Fibroblast of skin of right quadriceps (primary cell): ENCODE measurements at places on chromosomes 5 and 9.

GRCh38 chr5:135008556-135008955 lies 25.5 kb downstream of the PITX1 start:
- no peak for DNase-seq

DNA sequence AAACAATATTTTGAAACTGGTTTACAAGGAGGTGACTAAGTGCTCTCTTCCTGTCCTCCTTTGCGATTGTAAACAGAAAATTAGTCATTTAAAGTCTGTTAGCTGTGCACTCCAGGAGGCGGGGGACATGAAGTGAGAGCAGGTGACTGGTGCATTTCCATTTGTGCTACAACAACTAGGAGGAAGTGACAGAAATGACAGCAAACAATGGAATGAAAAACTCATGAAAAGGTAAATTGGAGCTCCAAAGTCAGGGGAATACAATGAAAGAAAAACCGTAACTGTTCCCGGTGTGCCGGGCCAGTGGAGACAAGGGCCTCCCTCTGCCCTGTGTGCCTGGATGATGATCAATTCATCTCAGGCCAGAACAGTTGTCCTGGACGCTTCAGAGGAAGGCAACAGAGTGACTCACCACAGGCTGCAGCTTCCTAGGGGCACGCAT lies 439.9 kb downstream of the GADD45G start:
- DNase-seq = peak; percentile 28

DNA sequence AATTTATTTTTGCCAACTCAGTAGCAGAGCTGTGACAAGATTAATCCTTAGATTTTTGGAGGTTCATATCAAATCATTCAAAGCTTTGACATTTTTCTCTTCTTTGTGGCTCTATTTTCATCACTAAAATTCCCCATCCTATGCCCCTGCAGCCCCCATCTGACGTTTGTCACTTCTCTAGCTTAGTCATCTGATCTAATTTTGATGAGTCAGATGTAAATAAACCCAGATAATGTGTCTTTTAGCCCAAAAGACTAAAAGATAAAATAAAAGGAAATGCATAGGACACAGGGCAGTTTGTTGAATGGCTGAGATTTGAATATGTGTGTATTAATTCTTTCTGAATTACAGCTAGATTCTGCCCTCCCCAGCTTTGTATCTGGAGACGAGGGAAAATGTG lies 897 bp upstream of the HSPB3 start:
- DNase-seq = peak; percentile 22

DNA sequence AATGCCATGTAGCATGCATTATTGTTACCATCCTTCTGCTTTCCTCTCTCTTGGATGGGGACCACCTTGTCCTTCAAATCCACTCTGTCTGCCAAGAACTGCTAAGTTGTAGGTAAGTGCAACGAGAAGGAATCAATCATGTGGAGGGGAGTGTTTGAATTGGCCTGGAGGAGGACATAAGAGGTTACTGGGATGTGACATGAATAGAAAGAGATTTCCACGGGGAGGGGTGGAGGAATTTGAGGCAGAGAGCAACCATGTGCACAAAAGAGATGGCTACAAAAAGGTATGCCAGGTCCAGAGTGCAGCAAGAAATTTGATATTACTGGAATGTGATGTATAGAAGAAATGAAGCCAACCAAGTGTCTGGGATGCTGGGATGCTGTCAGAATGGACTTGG lies 648.9 kb upstream of the KLF4 start:
- no peak for DNase-seq

DNA sequence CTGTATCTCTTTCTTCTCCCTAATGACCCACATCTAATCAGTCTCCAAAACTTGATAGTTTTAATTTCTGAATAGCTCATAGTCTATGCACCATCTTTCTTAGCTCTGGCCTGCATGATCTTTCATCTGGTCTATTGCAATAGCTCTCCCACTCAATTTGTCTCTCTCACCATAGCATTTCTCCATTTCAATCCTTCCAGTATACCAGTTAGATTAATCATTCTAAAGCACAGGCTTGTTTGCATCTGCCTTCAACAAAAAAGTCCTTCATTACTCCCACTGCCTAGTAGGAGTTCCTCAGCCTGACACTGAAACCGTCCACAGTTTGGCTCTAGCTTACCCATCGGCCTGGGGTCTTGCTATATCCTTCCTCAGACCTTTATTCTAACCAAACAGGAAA lies 344.9 kb downstream of the ENC1 start:
- DNase-seq = no peak

DNA sequence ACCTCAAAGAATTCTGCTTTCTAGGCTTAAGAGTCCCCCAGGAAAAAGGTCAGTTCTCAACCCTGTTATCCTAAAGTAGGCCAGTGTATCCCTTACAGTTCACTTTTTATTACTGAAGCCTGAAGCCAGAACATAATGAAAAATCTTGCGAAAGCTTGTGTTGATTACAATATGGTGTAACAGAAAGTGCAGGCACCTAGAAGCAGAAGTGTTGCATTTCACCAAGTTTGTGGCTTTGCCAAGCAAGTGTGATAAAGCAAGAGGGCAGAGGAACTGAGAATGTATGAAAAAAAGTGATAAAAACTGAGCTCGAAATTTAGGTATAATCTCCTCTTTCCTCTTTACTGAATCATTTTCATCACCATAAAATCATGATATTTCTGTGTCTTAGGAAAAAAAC lies 26.2 kb downstream of the AGTPBP1 start:
- DNase-seq = no peak

GRCh38 chr5:77560677-77561263 lies 68.7 kb upstream of the WDR41 start:
- peak; percentile 37 for DNase-seq

GRCh38 chr9:81682797-81683196 lies 6.5 kb downstream of the TLE1 start:
- DNase-seq = no peak

DNA sequence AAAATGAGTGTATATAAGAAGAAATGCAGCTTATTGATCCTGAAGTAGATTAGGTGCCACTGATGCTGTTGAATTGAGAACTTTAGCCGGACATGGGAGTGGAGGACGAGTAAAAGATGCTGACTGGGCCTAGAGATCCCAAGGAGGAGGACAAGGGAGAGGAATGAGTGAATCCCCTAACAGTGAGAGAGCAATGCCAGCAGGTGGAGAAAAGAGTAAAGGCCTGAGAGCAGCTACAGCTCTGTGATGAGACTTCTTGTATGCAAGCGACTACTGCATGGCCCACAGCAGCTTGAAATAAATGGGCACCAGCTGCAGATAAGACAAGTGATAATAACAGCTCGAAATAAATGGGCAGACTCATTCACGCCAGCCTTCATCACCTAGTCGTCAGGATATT lies 44.5 kb upstream of the JMY start:
- no peak for DNase-seq

DNA sequence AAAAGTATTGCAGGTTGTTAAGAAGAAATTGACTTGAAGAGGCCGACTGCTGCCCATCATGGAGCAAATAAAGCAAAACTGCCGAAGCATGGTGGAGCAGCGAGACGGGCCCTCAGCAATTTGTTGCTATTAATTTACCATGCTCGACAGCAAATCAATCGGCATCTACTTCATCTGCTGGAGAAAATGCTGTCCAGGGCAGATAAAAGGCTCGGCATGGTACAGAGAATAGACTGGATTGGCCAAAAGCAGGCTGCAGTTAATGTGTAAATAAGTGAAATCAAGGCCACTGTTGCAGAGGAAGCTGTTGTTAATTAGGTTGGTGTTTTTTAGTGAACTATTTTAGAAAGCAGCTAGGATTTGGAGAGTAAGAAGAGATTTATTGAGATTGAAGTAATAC lies 8.3 kb downstream of the TLE4 start:
- no peak for DNase-seq

DNA sequence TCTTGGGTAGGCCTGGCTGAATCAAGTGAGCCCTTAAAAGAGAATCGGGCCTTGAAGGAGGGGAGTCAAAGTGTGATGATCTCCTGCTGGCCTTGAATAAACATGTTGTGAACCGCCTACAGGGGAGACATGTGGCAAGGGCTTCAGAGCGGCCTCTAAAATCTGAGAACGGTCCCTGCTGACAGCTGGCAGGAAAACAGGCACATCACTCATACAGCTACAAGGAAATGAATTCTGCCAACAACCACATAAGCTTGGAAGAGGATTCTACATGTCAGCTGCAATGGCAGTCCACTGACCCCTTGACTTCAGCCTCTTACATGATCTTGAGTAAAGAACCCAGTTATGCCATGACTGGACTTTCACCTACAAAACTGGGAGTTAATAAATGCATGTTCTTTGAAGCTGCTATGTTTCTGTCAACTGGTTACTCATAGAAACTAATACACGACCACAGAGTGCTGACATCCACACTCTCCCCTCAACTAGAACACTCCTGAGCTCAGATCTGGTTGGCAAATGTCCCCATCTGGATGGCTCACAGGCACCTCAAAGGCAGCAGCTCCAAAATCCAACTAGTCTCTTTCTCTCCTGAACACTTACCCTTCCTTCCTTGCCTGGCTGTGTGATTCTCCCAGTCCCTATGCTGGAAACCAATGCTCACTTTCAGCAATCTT lies 333.1 kb downstream of the ASTN2 start:
- DNase-seq = no peak

DNA sequence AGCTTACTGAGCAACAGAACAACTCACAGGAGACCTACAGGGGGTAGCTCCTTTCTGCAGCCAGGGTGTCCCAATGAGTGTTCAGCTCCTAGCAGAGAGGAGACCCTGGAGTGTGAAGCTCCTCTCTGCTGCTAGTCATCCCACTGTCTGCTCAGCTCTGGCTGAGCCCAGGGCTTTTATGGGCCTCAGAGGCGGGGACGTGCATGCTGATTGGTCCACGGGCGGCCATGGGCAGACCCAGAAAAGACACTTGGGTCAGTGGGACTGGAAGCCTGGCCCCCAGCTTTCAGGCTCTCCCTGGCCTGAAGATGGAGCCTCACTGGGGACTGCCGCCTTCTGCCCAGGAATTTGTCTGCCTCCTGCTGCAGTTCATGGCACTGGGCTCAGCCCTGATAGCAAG lies 40.6 kb downstream of the TSPAN17 start:
- no peak for DNase-seq

GRCh38 chr9:123807251-123807650 lies 122.7 kb downstream of the DENND1A start:
- peak; percentile 15 for DNase-seq

DNA sequence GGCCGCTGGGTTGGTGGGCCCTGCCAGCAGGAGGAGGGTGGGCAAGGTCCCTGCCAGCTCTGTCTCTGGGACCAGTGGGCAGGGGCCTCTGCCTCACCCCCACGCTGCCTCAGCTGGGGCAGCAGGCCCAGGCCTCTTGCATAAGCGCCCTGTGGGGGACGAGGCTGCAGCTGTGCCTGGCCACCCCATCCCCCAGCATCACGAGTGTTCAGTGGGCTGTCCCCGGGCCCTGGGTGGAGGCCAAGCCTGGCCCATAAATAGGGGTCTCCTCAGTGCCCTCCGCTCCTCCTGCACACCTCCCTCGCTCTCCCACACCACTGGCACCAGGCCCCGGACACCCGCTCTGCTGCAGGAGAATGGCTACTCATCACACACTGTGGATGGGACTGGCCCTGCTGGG lies at the start of gene PTGDS:
TSS of gene PTGDS (plus strand) at position 282 of the 400 bp plus-strand sequence. CDS start at position 357, 75 bp downstream.
- DNase-seq = no peak

DNA sequence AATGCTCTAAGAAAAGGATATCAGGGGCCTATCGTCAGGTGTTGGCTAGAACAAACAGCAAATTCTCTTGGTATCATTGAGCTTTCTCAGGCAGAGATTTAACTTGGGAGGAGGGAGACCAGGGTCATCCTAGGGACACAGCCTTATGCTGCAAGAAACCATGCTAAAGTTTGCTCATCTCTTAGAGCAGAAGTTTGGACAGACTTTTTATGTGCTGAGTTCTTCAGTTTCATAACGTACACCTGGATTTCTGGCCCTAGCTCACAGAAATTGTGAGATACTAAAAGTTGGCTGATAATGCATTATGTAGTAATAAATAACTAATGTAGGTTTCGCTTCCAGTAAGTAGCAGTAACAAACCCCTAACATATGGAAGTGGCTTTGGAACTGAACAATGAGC lies 1359.8 kb upstream of the CDH9 start:
- no peak for DNase-seq

- peak; percentile 51 for DNase-seq
These were observed 202.2 kb upstream of the DMRTA1 start for GRCh38 chr9:22244139-22245011.

DNA sequence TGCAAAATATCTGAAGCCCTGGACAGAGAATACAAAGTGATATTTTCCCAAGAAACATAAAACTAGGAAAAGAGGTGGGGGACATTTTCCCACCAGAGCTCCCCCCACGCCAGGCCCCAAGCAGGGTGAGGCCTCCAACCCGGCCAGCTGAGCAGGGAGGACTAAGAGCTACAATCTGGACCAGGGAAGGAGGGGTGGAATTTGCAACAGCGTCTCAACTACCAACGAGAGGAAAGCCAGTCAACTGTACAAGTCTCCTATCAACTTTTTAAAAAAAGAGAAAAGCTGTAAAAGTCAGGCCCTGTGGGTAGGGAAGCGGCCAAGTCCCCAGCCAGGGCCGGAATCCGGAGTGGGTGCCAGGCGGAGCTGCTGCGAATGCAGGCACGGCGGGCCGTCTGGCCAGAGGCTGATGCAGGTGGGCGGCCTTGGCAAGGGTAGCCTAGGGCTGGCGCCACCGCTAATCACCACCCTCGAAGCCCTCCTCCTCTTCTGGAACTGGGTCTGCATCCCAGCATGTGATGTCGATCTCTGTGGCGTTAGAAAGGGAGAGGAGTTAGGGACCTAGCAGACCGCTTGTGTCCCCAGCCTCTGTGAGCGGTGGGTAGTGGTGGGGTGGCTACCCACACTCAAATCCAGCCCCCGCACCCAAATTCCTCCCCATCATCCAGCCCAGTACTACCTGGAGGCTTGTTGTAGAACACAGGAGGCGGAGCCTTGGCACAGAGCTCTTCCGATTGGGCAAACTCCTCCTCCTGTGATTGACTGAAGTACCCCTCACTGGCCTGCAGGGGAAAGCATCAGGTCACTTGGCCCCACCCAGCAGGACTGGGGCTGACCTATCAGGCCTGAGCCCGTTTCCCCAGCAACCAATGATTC lies 10.6 kb downstream of the PRR7 start:
- DNase-seq = peak; percentile 95

DNA sequence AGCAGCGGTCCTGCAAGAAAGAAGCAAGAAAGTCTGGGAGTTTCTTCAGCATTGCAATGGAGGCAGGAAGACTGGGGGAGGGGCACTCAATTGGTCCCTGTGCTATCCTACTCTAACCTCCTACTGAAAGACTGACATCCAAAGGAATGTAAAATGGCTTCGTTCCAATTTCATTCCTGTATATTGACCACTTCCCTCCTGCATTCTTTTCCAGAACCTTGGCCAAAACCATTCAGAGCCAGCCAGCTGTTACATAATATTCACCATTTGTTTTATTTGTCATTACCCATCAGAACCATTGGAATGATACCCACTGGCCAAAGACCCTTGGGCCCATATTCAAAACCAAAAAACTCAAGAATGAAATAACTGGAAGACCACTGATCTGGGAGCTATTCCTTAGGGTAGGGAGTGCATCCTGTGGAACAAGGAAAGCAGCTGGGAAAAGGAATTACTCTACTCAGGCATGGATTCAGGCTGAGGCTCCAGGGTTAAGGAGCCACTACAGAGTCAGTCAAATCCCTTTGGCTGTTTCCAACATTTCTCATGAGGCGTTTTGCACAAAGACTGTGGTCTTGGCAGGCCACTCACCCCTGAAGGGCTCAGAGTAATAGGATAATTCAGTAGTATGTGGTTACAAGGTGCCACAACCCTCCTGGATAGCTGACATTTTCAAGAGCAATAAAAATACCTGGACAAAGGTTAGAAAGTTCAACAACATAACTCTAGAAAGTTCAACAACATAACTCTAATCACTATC lies 148.7 kb upstream of the SLC1A3 start:
- DNase-seq = peak; percentile 78

- no peak for DNase-seq
These were observed 9.6 kb upstream of the ADRB2 start for GRCh38 chr5:148816782-148817181.

GRCh38 chr9:112166176-112167140 lies 8.6 kb downstream of the SUSD1 start:
- peak; percentile 16 for DNase-seq
